ENCODE measurements at places on chromosomes 2 and 18.

- no peak for DNase-seq
Measured at GRCh38 chr18:2777241-2777640, 69.6 kb upstream of the EMILIN2 start.

DNA sequence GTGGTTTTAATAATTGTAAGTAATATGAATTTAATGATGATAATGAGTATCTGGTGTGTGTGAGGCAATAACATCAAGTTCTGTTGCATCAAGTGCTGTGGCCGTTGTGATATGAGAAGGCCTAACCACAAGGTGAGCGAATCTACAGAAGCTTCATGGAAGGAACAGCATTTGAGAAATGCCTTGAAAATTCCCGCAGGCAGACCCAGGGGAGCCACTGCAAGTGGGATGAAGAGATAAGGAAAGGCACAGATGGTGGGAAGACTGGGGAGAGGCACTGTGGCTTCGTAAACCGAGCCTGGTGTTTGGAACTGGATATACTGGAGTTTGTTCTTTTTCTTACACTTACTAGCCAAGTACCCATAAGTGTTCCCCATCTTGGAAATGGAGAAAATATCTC lies 357.5 kb downstream of the PTPRM start:
- no peak for DNase-seq

DNA sequence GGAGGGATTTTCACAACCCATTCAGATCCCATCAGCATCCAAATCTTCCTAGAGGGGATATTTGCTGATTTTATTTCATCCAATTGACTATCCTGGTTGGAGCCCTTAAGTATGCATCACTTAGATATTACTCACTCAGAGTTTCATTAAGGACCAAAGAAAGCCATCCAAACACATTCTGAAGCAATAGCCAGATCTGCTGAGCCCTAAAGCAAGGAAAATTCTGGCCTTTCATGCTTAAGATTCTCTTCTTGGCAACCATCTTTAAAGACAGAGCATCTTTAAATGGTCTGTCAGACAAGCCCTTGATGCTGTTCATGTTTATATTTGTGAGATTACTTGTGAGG lies 40.9 kb upstream of the C1D start:
- DNase-seq = no peak

- DNase-seq = no peak
Measured at GRCh38 chr2:223612501-223612900, 10.3 kb upstream of the SCG2 start.

DNA sequence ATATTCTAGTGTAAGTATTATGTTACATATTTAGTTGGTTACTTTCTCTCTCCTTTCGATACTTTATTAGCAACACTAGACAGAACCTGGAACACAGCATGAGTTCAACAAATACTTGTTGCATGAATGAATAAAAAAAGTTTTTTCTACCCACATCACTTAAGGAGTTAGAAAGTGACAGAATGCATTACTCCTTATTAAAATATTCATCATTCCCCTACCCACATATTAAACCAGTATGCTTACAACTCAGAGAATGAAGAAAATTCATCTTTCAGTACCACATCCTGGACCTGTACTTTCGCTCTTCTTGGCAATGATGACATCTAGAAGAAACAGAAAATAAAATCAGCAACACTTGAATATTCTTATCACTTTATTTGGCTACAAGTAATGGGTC lies 6.0 kb downstream of the SRBD1 start:
- no peak for DNase-seq

- DNase-seq = no peak
Measured at GRCh38 chr18:50807176-50807575, 12.6 kb downstream of the MRO start.

DNA sequence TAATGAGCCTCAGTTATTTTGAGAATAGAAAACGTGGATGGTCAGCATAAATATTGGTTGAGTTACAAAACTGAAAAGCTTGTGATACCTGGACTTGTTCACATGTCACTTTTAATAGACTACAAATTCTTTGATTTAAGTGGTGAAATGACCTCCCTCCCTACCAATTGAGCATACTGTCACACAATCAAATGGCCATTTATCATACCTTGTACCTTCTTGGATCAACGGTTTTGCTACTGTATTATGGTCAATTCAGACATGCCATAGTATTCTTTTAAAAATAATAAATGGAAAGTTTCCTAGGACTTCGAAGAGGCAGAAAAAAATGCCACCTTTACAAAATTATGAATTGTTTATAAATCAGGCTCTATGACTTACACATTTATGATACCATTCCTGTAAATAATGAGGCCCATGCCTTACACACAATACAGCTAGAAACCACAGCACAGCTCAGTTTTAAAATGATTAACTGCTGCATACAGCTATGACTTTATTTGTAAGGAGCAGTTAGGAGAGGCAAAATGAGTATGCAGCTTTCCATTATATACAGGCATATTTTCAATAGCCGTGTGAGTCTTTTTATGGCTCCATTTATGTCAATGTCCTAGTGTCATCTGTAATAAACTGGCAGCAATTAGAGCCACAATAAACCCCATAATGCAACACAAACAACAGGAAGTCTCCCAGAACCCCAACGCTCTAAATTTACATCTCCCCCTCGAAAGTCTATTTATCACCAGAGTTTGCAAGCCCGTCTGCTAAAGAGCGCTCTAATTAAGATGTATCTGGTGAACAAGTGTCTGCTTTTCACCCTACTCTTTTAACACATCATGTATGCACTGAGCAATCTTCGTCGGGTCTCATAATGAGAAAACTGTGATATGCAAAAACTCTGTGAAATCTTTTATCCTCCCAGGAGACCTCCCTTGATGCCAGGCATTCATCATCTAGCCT lies 176.1 kb downstream of the ZNF521 start:
- DNase-seq = no peak

Data from stimulated activated CD8-positive, alpha-beta memory T cell treated with anti-CD3 and anti-CD28 coated beads, Interleukin-12 subunit alpha, Interleukin-12 subunit beta, amount 100 ng/mL, for 1 hour (primary cell).